ENCODE measurements at places on chromosomes 5 and 9.

DNA sequence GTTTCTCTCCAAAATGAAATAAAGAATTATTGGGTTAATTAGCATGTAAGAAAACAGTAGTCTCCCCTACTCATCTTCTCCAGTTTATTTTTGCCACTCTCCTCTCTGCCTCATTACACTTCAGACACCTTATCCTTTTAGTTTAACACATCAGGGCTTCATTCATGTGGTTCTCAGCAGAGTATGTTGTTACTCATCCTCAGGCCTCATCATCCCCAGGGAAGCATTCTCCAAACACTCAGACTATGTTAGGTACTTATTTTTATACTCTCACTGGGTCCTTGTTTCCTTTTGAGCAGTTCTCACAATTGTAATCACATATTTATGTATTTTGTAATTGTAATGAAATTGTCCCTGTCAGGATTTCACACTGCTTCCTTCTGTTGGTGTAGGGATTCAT lies 470.5 kb downstream of the PDE4D start:
- DNase-seq, result no peak

GRCh38 chr5:165266939-165267338 lies 1761.5 kb downstream of the MAT2B start:
- DNase-seq, result no peak

- peak; percentile 72 for DNase-seq
Measured at GRCh38 chr5:42992088-42992879, 47.8 kb downstream of the ANXA2R start.

- no peak for DNase-seq
Measured at GRCh38 chr5:74974451-74975091, 77.8 kb downstream of the GCNT4 start.

DNA sequence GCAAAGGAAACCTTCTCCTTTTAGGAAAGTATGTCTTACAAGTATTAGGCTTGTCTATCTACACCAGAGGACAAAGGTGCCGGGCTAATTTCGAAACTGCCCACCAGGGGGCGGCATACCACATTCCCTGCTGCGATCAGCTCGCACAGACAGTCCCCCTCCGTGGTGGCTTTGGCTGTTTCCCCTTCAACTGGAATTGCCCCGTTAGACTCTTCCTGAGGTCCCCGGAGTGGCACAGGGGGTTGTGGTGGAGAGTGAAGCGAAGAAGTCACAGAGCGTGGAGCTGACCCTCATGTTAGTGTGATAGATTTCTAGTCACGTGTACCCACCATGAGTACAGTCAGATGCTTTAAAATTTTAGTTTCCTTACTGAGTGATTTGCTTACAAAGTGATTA lies 17.5 kb downstream of the PTTG1 start:
- peak; percentile 88 for DNase-seq

DNA sequence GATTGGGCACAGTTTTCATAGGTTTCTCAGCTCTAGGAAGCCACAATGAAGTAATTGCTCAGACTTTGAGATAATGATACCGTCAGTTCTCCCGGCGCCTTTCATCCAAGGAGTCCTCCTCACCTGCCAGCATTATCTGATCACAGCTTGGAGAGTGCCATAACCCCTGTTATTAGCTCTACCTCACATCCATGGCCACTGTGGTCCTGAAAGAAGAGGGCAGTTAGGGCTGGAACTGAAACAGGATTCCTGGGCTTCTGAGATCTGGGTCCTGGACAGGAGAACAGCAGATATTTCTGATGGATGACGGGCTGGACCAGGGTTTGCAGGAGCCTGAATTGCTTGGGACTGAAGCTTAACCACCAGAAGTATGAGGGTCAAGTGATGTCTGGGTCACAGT lies 13.5 kb downstream of the RGS3 start:
- DNase-seq, result no peak

DNA sequence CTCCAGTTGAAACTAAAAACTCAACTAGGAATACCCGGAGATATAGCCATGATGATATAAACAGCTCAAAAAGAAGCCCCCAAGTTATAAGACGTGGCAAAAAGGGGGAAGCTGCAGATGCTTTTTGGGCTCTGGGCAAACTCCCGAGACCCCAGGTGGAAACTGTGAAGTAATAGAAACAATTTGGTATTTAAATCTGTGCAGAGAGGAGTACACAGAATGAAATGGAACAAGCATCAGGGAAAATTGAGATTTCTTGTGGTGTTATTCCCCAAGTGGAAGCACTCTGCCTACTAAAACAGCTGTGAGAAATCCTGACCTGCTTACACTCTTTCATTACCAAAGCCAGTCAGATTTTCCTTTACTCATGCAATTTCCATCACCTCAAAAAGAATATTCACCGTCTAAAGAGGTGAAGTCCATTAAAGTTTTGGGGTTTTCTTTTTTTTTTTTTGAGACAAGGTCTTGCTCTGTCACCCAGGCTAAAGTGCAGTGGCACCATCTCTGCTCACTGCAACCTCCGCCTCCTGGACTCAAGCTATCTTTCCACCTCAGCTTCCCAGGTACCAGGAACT lies 23.5 kb downstream of the SAXO1 start:
- DNase-seq, result no peak

GRCh38 chr9:2299156-2299842 lies 284.2 kb downstream of the SMARCA2 start:
- no peak for DNase-seq

GRCh38 chr9:108467653-108468324 lies 388.0 kb downstream of the ACTL7B start:
- no peak for DNase-seq

DNA sequence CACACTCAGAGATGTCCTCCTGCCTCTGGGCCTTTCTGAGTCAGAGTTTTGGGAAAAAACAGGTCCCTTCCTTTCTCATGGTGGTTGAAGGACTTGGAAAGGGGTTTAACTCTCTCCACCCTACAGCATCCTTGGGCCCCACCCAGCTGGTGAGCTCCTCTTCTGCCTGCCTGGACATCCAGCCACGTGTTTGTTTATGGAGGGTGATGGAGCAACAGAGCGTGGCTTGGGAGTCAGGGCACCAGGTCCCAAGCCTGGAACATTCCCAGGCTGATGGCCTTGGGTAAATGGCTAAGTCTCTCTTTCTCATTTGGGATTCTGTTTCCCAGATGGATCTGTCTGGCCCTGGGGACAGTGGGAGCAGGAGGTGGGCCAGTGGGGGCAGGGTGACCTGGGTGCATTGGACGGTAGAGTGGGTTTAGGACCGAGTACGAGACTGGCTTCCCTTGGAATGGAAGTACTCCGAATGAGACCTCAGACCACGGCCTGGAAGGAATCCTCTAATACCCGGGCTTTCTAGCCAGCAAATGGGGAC lies 141.1 kb upstream of the IRX2 start:
- no peak for DNase-seq

- DNase-seq, result no peak
Measured at GRCh38 chr5:75341934-75342333, 4.9 kb downstream of the HMGCR start.

DNA sequence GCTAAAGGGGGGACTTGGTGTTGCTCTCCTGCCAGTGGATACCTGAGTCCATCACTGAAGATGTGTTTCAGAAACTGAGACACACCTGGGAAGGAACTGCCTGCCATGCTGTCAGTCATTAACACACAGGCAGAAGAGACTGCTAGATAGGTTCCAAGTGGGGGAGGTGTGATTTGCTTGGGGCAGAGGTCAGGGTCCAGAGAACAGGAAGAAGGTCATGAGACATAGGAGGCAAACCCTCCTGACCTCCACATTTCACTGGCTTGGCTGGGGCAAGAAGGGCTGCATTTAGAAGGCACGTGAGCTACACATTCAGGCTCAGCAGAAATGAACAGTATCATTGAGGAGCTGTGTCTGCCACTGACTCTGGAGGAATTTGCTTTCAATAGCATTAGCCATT lies 215.8 kb downstream of the HSPA4 start:
- no peak for DNase-seq

DNA sequence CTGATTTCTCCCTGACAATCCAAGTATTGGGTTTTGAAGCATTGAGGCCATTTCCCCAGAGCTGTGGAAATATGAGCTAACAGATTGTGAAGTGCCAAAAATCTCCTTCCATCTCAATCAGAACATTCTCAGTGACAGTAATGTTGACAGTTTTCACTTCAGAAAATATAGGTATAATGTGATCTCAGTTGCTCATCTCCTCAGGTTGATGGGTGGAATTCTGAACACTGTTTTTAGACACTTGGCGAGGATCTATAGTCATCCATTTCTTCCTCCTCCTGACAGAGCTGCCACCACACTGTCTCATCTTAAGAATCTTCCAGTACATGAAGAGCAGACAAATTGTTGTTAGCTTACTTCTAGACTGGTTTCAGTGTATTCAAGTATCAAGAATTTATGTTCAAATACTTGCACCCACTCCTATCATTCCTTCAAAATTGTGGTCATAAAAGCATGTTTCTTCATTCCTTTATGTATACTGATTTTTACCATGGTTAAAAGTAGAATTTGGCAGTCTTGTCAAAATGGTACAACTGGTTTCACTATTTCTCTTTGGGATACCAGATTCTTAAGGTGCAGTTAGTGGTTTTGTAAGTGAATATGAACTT lies 199.7 kb upstream of the TLE4 start:
- DNase-seq, result no peak

DNA sequence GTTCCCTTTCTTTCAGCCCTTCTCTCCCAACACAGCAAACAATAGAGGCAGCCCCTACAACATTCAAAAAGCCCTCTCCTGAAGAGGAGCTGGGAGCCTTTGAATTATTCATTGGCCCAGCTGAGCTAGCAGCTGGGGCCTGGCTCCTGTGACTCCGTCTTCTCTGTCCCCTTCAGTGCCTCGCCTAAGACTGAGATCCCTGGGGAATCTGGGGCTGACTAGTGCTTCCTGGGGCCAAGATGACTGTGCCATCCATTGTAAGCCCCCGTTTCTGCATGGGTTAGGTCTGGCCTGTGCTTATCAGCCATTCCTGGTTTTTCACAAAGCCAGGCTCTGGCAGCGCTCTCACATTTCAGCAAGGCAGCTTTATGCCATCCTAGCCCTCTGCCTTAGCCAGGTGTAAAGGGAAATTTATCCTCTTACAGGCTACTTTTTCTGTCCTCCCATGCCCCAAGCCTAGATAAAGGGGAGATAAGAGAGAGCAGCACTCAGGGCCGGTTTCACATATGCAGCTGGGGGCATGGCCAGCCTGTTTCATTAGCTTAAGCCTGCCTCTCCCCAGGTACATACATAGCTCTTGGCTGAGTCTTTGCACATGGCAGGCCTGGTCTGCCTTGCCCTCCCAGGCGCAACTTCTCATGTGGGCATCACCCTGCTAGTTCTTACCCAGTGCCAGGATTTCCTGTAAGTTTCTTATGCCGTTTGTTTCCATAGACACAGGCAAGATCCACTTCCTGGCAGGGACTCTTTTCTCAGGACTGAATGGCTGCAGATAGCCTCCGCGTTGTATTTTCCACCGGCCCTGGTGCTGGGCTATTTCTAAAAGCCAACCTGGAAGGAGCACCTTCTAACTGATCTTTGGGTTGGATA lies 15.8 kb downstream of the PTPA start:
- no peak for DNase-seq

DNA sequence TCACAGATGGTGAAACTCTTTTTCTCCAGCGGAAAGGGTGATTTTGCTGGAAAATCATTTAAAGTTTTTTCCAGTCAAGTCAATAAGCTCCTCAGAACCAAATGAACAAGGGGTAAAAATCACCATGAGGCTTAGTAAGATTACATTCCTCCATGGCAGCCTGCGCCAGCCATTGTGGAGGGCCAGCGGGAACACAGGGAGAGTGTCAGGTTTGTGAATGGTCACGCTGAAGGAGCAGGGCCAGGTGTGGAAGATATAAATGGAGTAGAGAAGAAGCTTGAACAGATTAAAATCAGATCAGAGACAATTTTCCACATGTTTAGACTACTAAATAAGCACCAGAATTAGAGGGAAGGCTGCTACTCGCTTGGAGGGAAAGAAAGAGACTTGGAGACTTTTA lies 208.8 kb downstream of the NR3C1 start:
- DNase-seq, result no peak

GRCh38 chr5:66353186-66353585 lies 209.1 kb downstream of the SREK1 start:
- DNase-seq, result no peak

DNA sequence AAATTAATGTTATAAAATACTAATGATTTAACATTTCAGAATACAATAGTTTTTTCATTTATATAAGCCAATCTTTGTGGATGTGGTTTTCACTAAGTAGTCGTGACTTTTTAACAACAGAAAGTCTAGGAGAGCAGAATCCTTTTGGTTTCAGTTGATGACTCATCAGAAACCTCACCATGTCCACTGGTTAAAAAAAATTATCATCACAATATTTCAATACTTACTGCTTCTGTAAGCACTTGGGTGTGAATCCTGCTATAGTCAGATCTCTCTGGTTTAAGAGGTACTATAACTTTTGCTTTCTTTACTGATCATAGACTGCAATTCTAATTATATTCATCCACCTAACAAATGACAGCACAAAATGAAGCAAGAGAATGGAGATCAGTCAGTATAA lies 77.2 kb downstream of the MRPS30 start:
- no peak for DNase-seq

DNA sequence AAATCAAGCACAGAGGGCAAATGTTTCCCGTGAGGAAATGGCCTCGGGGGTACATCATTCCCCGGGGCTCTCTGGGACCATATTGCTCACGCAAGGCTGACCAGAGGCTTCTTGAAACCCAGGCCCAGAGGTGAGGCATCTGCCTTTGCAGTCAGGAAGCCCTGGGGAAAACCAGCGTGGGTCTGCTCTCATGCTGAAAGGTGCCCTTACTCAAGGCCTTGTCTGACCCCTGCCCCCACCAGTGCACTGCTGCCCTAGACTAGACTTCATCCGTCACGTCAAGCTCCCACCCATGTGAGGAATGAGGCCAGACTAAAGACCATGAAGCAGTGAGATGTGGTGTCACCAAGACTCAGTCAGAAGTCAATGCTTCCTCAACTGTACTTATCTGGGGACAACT lies 66.1 kb downstream of the PAX5 start:
- no peak for DNase-seq

DNA sequence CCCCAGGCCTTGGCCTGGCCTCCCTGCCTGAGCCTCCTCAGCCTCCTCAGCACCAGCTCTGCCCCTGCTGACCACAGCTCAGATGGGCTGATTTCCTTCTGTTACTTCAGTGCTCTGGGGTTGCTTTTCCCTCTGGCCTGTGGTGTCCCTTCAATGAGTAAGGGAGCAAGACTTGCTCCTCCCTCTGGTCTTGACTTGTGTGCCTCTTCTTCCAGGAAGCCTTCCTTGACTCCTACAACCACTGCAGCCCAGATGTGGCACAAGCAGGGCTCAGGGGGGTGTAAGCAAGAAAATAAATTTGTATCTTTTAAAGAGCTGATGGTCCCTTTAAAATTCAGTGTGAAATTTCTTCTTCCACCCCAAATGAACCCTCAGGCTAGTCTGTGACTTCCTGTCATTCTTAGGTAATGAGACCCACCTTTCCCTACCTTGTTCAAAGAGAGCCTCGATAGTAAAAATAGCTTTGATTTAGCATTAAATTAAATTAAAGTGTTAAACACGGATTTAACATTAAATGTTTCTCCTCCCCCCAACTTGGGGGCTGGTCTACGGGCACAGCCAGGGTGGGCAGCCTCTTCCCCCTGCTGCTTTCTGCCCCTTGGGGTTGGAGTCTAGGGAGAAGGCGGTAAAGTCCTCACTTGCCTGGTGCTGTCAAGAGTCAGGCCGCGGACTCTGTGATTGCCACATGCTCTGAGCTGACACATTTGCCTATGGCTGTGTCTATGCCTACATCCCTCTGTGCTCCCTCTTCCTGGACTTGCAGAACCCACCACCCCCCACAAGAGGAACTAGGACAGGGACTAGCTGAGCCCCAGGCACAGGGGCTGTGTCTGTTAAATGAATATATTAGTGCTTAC lies 64.5 kb downstream of the OLFM1 start:
- DNase-seq, result no peak

GRCh38 chr5:84032324-84032723 lies 311.7 kb upstream of the HAPLN1 start:
- no peak for DNase-seq

GRCh38 chr5:9283473-9283872 lies 262.4 kb downstream of the SEMA5A start:
- no peak for DNase-seq
